H54 (cell line): ENCODE measurements at places on chromosomes 7 and 10.

DNA sequence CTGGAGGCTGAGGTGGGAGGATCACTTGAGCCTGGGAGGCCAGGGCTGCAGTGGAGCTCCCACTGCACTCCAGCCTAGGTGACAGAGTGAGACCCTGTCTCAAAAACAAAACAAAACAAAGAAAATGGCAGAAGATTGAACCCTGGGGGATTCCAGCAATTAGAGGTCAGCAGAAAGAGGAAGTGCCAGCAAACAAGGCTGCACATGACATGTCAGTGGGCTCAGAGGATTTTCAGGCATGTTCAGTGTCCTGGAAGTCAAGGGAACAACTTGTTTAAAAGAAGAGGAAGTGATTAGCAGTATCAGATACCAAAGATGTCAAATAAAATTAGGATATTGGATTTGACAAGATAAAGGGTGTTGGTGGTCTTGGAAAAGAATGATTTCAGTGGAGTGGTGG lies 32.3 kb downstream of the RAB18 start:
- DNase-seq = no peak

GRCh38 chr10:53358536-53358935 lies 586.0 kb upstream of the MBL2 start:
- DNase-seq = no peak

DNA sequence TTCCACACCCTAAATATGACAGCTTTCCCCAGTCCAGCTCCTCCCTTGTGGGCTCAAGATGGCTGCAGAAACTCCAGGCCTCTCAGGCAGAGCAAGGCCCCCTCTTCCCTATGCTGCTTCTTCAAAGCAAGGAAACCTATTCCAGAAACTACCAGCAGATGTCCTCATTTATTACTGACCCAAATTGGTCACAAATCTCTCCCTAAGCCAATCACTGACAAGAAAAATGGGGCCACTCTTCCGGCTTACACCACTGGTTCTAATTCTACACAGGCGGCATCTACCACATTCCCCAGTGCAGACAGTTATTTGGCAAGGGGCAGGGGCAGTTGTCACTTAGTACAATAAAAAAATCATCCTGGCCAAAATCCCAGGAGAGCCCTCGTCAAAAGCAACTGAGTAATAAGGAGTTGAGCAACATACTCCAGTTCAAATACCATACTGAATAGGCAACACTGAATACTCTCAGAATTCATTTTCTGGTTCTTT lies 150.4 kb downstream of the SFMBT2 start:
- DNase-seq = peak; percentile 19

GRCh38 chr7:70190281-70190680 lies 592.0 kb downstream of the AUTS2 start:
- no peak for DNase-seq

DNA sequence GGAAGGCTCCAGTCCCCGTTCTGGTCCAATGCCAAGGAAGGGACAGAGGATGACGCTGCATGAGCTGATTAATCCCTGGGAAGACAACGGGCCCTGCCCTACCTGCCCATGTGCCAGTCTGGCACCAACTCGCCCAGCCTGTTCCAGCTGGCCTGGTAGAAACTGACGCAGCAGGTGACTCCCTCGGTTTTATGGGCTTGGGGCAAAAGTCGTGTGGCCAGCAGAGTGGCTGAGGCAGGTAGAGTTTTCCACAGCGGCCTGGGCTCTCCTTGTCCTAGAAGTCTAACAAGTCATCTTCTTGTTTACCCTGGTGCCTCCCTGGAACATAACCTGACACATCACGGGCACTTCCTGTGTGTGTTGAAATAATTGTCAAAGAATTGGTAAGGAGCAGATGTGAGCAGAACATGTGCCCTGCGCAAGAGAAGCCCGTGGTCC lies 20.4 kb upstream of the LMTK2 start:
- no peak for DNase-seq

- no peak for DNase-seq
Observed at GRCh38 chr7:87628780-87629569, 777 bp downstream of the RUNDC3B start.

GRCh38 chr7:155987681-155988235 lies 175.5 kb upstream of the SHH start:
- no peak for DNase-seq

DNA sequence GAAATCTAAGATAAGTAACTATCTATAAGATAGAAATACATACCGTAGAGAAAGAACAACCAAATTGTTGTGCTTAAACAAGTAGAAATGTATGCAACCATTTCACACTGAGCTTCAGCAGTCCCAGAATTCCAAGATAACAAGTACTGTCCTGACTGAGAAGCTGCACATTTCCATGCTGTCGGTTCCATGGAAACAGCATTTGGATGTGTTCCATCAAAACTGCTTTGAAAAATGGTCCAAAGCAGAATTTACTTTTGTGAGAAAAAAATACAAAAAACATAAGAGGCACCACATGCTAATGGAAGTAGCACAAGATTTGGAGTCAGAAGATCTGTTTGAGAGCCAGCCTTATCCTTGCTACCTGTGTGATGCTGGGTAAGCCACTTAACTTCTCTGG lies 92.6 kb downstream of the MTERF1 start:
- no peak for DNase-seq

- no peak for DNase-seq
Observed at GRCh38 chr7:4080954-4081353, 601.1 kb upstream of the FOXK1 start.

- DNase-seq = no peak
Observed at GRCh38 chr7:132767378-132767777, 191.1 kb upstream of the PLXNA4 start.

DNA sequence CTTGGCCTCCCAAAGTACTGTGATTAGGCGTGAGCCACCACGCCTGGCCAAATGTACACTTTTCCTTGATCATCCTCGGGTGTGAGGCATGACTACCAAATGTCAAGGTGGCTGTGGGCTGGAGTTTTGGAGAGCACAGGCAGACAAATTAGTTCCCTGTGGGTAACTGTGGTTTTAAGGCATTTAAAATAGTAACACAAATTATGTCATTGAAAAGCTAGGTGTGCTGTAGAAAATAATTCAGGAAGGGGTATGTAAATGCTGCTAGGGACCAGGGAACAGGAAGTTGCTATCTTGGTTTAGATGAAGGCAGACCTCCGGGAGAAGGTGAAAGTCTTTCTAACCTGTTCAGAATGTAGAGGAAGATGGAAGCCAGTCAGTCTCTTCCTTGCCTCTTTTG lies 9.9 kb downstream of the GLRX3 start:
- no peak for DNase-seq

DNA sequence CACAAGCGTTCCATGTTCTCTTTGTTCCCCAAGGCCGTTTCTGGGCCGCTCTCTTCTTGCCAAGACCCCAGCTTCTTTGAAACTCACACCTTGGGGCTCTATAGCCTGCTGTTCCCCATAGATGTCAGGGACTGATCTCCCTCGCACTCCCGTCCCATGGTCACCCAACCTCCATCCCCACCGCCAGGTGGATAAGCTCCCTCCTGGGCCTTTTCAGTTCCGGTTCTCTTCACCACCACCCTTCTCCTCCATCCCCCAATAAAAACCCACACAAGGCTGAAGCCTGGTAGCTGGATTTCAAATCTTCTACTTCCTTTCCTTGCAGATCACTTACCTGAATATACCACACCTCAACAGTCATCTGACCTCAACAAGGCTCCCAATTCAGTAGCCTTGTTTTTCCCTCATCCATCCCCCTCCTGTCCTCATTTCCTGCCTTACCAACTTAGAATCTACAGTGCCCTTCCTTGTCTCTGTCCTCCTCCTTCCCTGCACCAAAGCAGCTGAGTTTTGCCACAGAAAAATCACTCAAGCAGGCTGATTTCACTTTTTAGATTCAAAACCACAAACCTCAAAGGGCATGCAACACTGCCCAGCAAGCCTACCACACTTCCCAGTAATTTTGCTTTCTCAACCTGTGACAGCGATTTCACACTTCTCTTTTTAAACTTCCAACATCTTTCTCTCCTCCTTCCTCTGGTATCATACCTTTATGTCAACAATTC lies 7.7 kb downstream of the SLC37A3 start:
- no peak for DNase-seq

DNA sequence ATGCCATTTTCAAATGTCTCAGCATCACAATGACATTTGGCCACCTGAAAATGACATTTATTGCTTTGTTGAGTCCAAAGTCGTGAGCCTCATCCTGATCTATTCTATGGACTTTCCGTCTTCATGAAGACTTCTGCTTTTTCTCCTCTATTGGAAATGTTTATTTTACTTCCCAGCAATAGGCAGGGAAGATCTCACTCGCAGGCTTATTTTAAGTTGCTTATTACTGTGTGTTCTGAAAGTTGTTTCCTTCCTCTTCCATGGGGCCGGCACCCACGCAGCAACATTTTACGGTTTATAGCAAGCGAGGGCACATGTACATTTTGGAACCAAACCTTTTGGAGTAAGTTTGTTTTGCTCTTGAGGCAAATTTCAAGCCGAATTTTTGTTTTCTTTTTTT lies 221.0 kb upstream of the KLF6 start:
- no peak for DNase-seq

GRCh38 chr7:124723012-124723411 lies 42.6 kb downstream of the GPR37 start:
- peak; percentile 11 for DNase-seq

DNA sequence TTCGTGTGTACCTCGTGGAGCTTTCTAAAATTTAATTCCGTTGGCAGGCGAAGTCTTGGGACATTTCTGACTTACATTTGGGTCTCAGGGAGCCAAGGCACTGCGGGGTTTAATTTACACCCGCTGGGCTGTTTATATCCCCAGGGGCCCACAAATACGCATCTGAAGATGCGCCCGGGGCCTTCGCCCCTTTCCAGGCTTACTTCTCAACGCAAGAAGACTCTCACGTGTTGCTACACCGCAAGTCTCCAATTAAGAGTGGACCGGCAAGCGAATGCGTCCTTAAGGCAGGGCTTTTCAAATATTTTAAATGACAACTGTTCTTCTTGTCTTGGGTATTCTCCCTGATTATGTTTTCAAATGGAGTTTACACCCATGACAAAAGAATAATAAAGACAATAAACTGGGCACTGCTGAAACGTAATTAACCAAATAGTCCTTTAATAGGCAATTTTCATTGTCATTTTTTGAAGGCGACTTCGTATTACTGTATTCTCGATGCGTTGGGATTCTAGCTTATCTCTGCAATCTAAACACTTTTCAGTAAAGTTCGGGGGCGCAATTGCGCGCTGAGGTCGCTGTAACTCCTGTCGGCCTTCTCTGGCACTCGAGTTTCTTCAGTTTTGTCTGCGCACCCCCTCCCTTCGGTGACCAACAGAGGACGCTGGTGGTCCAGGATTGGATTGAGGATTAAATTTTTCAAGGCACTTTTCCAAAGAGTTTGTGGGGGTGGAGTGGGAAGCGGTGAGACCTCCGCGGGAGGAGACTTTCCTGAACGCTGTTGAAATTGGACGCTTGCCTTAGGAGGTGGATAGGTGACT lies 837 bp upstream of the IGFBP3 start:
- DNase-seq = peak; percentile 74

GRCh38 chr10:104780946-104781595 lies 140.0 kb downstream of the SORCS3 start:
- no peak for DNase-seq

DNA sequence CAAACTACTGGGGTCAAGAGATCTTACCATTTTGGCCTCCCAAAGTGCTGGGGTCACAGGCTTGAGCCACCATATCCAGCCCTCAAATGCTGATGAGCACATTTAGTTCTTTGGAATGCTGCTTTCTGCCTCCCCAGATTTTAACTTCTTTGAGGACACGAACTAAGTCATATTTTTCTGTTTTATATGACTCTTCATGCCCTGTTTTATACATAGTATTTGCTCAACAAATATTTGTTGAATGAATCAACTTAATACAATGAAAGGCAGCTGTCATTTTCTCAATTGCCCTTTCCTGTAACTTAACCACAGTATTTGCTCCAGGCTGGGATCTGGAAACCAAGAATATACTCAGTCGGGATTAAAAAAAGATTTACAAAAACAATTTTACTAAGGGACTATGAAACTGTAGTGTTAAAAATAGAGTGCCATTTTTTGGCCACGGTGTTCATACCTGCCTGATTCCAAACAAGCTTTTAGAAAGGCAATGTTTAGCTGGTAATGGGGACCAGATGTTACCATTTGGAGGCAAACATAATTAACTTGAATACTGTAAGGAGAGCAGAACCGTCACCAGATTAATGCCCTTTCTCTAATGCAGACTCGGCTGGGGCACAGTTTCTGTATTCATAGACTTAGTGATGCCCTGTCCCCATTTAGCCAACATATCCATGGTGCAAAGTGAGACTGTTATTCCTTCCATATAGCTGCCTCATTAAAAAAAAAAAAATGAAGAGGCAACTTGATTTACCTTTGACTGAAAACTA lies 117.6 kb downstream of the NRP1 start:
- no peak for DNase-seq

DNA sequence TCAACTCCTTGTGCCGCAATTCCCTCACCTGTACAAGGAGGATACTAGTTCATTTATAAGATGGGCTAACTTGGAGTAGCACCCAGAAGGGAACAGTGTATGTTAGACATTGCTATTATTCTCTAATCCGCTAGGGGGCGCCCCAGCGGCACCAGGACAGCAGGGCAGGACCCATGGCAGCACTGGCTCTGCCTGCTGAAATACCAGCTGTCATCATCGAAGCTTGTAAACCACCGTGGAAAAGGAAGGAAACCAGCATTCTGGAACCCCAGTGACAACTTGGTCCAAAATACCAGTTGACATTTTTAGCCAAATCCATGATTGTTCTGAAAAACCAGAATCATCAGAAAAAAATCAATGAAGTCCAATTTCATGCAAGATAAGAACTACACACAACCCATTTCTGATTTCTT lies 134.4 kb downstream of the ITGA8 start:
- DNase-seq = peak; percentile 55

DNA sequence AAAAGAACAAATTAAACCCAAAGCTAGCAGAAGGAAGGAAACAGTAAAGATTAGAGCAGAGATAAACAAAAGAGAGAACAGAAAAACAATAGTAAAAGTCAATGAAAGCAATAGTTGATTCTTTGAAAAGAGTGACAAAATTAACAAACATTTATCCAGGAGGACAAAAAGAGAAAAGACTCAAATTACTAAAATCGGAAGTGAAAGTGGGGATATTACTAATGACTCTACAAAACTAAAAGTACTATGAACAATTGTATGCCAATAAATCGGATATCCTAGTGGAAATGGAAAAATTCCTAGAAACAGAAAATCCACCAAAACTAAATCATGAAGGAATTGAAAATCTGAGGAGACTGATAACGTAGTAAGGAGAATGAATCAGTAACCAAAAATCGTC lies 96.3 kb downstream of the SNX13 start:
- no peak for DNase-seq

GRCh38 chr7:141281311-141281710 lies 207.4 kb downstream of the TMEM178B start:
- DNase-seq = no peak
